Right cardiac atrium (tissue), 5 donors: ENCODE measurements at places on chromosomes 4 and X. TPM values are rescaled to one million over a fixed set of nuclear protein-coding genes. Genes with fewer than 3 reads are reported as not detected.

CT83 gene
- not detected for total RNA-seq

NWD2 gene
- not detected for total RNA-seq

CCSER1 gene
- total RNA-seq, result 10.4 TPM

PALLD gene
- total RNA-seq, result 1,069 TPM

PRR32 gene
- 3.4 TPM for total RNA-seq

TCEAL2 gene
- total RNA-seq, result 18.6 TPM

DNA sequence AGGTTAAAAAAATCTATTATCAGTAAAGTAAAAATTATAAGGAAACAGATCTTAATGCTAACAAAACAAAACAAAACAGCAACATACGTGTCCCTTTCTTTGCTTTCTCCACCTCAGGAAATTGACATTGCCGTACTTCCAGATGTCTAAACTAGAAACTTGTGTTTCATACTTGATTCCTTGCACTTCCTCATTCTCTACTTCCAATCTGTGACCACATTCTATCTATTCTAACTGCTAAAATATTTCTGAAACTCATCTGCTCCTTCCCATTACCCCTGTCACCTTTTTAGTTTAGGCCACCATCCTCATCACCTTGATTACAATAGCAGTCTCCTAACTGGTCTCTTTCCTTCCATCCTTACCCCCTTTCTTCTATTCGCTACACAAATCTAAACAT, 22.5 kb upstream of the RPA4 start:
- DNase-seq, result no peak

- DNase-seq, result no peak
Measured at GRCh38 chr4:173433447-173433846, 34.5 kb upstream of the SCRG1 start.

DNA sequence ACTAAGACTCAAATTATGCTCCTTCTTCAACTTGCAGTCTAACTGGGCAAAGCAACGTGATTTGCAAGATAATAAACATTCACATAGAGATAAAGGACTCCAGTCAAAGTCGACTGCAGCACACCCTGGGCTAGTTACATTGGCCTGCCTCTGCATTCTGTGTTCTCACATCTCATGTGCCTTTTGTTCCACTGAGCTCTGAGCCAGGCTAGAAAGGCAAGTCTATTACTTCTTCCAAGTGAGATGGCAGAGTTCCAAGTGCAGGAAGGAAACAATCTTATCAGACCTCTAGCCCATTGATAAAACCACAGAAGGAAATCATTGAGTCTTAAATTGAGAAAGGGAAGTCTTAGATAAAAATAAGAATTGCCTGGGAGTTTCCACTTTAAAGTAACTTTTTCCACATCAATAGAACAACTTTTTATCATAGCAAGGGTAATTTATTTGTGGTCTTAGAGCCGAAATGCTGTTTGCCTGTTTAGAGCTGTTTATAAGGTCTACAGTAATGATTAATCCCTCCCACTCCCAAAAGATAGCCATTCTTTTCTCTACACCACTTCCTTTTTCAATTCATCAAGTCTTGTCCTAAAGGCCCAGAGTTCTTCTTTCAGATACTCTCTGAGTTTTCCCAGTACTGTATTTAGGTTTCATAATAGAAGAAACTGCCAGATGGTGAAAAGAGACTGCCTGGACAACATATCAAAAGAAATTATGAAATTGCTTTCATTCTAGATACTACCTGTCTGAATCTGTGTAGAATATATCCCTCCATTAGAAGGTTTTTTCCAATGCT, 200.2 kb downstream of the GUCY2F start:
- DNase-seq, result no peak

DNA sequence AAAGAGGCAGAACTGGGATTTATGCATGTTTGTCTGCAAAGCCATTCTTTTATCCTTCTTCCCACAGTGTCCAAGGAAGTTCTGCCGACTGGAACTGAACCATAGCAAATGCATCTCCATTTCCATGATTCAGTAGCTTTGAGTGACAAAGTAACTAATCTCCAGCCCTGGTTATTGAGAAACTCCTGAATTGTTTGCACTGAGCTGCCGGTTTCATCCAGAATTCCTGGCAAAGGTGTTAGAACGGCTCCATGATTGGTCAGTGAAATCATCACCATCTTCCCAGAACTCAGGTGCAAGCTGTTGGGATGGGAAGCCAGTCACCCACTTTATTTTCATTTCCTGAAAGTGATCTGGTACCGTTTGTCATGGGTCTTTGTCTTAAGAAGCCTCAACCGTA, 47.0 kb upstream of the SLC34A2 start:
- no peak for DNase-seq

DNA sequence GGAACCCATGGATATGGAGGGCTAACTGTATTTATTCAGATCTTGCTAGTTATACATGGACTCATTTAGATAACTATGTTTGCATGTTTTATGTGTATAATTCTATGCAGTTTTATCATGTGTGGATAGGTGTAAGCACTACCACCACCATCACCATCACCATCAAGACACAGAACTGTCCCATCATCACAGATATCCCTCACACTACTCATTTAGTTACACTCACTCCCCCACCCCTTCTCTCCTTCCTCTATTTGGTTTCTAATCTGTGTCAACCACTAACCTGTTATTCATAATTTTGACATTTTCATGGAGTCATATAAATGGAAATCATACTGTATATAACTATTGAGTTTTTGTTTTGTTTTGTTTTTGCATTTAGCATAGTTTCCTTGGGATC, 43.7 kb downstream of the STAG2 start:
- no peak for DNase-seq

GRCh38 chr4:17397611-17398010, 114.3 kb downstream of the QDPR start:
- DNase-seq, result no peak

DNA sequence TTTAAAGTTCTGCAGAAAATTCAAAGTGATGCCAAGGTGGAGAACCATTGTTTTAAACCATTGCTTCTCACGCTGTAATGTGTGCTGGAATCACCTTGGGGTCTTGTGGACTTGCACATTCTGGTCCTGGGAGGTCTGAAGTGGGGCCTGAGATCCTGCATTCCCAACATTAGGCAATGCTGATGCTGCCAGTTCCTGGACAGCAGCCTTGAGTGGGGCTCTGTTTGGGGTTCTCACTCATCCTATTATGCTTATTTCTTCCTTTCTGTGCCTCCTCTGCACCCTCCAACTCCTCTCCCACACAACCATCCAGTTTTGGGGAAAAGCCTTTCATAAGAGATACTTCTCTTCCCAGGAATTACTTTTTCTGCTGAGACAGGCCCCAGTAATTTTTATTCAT, 44.2 kb upstream of the RASSF6 start:
- DNase-seq, result no peak
